ENCODE measurements at places on chromosomes 16 and 17.
A peak's percentile ranks its signal among the peaks of the same experiment; 100 is the strongest.

DNA sequence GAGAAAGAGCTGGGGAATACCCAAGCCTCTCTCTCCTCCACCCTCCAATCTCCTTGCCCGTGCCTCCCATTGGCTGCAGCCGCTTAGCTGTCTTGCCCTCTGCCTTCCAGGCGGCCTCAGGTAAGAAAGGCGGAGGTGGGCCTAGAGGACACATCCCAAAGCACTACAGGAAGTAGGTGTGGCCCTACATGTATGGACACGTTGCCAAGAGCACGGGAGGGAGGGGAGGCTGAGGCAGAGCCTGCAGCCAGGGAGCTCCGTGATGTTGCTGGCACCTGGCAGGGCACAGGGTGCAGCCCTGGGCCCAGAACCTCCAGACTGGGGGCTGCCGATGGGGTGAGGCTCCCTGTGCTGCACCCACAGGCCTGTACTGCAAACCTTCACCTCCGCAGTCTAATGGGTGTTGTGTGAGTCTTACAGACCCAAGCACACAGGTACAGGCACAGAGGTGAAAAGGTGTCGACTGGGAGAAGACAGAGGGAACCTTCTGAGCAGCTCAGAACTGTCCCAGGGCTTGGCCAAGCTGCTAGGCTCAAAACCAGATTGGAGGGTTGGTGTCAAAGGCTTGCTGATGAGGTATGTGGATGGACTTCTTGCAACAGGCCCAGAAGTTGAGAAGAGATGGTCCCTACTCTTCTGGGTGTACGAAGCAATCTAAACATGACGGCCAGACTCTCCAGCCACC is 23.5 kb upstream of the FOXK2 start:
- DNase-seq = no peak

DNA sequence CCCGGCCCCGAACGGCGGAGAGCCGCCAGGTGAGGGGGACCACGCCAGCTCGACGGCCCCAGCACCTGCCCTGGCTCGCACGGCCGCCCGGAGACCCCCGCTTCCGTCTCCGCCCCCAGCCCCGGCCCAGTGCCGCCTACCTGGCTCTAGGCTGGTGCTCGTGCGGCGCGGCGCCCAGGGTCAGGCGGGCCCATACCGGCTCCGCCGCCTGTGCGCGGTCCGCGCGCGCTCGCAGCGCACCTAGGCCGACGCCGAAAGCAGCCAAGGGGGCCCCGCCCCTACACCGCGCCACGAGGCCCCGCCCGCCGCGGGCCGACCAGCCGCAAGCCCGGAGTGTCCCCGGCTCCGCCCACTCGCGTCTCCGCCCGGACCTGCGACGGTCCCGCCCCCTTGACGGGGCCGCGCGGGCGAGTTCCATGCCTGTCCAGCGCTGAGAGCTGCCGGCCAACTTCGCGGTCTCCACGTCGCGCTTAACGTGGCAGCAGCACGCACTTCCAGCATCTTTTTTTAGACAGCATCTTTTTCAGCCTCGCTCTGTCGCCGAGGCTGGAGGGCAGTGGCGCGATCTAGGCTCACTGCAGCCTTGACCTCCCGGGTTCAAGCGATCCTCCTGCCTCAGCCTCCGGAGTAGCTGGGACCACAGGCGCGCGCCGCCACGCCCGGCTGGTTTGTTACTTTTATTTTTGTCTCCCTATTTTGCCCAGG is at the start of gene SLC25A39:
SLC25A39 (minus strand) TSS at position 253 of the 705 bp plus-strand sequence. CDS start 1,261 bp downstream, outside the sequence.
- peak; percentile 92 for DNase-seq

GRCh38 chr17:82592289-82592766 is 55.9 kb downstream of the WDR45B start:
- DNase-seq = no peak

GRCh38 chr17:29041571-29041970 is 1.4 kb upstream of the PIPOX start:
- DNase-seq = no peak

- DNase-seq = no peak
Measured at GRCh38 chr16:46918905-46919792, 35.0 kb downstream of the GPT2 start.

DNA sequence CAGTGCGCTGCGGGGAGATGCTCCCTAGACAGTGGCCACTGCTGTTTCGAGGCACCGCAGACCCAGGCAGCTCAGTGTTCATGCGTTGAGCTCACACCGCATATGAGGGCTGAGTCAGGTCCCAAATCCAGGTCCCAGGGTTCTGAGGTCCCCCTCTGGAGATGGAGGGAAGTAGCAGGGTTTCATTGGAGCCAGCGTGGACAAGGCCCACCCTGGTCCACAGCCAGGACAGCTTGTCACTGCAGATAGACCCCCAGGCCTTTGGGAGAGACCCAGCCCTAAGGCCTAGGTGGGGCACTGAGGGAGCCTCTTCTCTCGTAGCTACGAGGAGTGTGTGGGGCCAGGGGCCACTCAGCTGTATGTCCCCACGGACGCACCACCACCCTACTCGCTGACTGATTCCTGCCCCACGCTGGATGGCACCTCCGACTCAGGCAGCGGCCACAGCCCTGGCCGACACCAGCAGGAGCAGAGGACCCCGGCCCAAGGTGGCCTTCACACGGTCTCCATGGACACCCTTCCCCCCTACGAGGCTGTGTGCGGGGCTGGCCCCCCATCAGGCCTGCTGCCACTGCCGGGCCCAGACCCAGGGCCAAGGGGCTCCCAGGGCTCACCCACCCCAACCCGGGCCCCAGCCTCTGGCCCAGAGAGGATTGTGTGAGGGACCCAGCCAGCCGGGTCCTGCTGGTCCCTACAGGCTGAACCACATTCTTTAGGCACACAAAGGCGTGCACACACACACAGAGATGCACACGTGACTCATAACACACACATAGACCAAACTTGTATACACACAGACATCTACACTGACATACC is 53.4 kb downstream of the BEAN1 start:
- DNase-seq = no peak

- DNase-seq = no peak
Measured at GRCh38 chr16:9568261-9568660, 476.8 kb downstream of the HAPSTR1 start.

DNA sequence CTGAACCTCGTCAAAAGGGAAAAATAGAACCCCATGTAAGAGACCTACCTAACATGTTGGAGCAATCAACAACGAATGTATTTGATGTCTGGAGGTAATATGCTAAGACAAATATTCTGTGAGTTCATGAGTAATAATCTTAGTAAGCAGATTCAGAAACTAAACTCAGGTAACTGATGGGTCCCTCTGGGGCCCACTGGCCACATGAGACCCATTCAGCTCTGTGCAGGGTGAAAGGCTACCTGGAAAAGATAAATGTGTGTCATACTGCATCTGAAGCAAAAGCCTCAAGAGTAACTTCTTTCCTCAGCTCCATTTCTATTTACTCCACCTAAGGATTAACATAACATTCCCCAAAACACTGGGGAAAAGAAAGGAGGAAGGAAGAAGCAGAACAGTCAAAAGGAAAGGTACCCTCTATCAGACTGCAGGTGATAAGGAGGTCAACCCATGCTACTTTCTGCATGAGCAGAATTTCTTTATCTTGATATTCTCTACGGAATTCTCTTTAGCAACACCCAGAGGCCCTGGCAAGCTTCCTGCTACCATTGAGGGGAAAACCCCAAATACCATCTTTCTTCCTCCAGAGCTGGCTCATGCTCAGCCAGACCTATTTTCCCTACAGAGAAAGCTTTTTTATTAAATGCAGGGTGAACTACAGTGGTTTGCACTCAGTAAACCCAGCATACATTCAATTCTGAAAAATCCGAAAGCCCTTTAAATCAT is 37.7 kb upstream of the ABCA6 start:
- DNase-seq = no peak

DNA sequence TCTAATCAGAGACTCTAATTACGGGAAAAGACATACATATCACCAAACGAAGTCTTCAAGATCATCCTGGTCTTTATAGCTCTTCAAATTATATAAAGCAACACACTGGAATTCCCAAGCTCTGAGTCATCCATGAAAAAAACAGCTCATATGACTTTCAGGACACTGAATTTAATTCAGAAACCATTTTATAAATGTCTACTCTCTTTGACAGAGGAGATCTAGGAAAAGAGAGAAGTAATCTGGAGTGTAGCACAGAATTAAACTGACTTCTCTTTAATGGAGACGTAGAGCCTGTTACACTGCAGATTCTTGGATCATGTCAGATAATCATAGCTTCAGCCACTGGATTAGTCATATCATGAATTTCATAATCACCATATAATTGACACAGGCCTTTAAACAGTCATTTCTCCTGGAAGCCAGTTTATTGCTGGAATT is 86.8 kb upstream of the WSB1 start:
- no peak for DNase-seq

DNA sequence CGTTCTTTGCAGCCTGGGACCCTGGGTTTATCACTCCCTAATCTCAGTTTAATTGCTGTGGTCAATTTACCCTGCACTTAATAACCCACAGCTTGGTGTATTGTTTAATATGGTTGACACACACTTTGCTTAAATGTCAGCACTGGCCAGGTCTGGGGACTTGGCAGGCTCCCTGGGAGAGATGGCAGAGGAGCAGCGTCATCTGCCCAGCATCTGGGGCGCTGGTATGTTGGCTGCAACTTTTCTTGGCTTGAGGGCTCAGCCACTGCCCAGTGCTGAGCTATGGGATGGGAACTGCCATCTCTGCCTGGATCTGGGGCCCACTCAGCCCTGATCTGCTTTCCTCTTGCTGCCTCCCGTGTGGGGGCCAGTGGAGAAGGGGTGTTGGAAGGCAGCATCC is 115.7 kb upstream of the IRX3 start:
- DNase-seq = no peak

- DNase-seq = no peak
Measured at GRCh38 chr16:87138316-87138715, 178.9 kb downstream of the C16orf95 start.

DNA sequence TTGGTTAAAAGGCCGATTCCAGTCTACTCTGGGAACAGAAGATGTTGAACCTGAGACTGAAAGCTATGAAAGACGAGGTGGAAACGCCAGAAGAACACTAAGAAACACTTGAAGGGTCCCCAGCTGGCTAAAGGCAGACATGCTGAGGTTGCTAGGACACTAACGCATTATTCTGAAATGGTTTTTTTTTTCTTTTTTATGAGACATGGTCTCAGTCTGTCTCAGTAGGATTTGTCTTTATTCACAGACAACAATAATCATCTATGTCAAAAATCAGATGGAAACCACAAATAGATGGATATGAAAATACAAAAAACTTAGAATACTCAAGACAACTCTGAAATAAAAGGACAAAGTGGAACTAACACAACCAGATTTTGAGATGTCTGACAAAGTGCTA is 35.0 kb upstream of the RASD1 start:
- DNase-seq = no peak

DNA sequence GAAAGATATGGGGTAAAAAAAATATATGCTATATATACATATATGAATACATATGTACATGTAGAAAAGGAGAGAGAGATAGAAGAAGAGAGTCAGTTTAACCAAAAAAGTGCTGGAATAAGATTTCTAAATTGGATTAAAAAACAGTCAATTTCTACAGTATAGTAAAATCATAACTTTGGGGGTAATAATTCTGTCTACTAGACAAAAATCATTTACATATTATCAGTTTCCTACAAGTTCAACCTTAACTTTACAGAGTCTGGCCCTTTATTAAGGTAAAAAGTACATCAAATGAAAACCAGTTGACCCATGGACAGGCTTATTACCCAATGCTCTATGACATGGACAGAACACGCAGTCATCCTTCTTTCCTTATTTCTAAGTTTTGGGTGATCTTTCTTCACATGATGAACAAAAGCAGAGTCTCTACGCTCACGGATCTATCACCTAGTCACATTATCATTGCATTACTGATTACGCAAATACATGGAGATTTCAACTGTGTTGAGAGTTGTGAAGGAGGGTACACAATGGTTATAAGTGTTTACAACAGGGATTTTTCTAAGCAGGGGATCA is 63.9 kb upstream of the SMIM36 start:
- DNase-seq = no peak

- DNase-seq = no peak
Measured at GRCh38 chr17:32971171-32971570, 20.5 kb upstream of the SPACA3 start.

DNA sequence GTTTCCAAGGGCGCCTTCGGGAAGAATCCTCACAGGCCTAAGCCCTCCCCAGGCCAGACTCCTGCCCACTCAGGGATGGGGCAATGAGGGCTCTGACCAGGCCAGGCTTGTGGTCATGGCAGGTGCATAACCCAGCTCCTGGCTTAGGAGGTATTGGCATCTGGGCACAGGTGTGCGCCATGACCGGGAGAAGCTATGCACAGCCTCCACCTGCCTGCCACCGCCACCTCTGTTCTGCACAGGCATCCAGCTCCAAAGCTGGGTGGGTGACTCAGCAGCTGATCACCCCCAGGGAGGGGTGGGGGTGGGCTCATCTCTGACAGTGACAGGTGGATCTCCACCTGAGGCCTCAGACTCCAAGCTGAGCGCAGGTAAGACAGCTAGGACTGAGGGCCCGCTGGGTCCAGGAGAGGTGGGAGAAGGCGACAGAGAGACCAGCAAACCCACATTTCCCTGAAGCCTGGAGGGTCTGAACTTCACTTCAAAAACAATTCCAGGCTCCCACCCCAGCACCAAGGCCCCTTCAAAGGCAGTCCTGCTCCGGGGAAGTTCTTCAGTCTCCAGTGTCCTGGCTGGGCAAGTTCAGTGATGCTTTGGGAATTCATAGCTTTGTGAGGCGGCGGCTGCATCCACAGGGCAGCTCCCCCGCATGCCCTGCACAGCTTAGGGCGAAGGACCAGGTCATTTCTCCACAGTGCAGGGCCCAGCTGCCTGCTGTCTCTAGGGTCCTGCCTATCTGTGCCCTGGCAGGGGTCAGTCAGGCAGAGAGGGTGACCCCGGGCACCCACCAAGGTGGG is 121.6 kb upstream of the SMURF2 start:
- DNase-seq = no peak

- DNase-seq = no peak
Measured at GRCh38 chr17:79829004-79829403, 10.2 kb downstream of the CBX4 start.

DNA sequence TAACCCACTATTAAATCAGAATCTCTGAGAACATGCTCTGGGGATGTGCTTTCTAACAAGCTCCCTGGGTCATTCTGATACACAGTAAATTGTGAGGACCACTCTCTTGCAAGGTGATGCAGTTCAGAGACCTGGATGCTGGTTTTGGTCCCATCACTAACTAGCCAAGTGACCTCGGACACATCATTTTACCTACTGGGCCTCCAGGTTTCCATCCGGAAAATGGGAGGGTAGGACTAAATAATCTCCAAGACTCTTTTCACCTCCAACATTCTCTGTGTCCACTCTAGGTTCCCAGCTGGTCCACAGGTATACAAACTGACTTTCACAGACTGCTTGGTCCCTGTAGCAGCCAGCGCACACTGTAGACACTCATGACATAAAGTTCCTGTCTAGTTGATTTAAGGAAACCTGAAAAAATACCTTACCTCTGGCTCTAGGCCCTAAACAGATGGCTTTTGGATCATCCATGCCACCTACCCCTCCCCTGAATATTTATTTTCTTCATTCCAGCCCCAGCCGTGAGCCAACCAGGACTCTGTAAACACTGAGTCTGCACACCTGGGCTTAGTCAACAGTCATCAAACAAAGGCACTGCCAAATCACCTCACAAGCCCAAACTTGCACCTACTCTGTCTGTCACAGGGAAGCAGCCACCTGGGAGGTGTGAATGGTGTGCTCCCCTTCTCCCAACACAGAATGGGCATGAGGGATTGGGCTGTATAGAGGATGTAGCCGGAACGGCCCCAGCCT is 51.3 kb upstream of the MRPS23 start:
- no peak for DNase-seq

GRCh38 chr16:85407-85782 is 7.4 kb downstream of the MPG start:
- DNase-seq = no peak

GRCh38 chr16:19926449-19927390 is 42.1 kb upstream of the GPRC5B start:
- no peak for DNase-seq
